ENCODE measurements at places on chromosomes 7 and 10.

DNA sequence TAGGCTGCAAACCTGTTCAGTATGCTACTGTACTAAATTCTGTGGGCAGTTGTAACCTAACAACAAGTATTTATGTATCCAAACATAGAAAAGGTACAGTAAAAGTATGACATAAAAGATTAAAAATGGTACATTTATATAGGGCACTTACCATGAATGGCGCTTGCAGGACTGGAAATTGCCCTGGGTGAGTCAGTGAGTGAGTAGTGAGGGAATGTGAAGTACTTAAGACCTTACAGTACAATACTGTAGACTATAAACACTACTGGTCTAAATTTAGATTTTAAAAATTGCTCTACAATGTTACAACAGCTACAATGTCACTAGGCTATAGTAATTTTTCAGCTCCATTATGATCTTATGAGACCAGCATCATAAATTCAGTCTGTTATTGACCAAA lies 146.0 kb upstream of the GNAI1 start:
- peak; percentile 89 for DNase-seq

- no peak for DNase-seq
Observed at GRCh38 chr10:94150541-94151184, 156.9 kb downstream of the PLCE1 start.

GRCh38 chr10:46235705-46236545 lies 50.9 kb upstream of the ANTXRL start:
- DNase-seq = no peak

DNA sequence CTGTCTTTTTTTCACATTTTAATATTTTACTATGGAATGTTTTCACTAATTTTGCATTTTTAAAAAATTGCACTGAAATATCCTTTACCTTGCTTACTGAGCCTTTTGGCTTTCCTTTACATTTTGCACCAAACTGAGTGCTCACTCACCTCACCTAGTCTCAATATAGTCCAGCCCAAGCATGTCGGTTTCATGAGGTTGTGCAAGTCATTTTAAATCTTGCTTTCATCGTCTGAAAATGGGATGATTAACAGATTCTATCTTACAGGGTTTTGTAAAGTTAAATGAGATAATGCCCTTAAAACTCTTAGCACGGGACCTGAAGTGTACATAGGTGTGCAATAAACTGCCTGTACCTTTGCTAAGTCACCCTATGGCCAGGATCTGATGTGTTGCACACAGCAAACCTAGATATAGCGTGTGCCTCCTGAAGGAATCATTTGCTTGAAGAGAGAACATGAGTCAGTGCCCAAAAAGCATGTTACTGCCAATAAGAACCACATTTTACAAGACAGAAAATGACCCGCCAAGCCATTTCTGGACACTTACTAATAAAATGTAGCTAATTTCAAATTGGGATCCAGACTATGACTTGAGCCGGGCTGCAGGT lies 199.8 kb downstream of the JCAD start:
- no peak for DNase-seq

DNA sequence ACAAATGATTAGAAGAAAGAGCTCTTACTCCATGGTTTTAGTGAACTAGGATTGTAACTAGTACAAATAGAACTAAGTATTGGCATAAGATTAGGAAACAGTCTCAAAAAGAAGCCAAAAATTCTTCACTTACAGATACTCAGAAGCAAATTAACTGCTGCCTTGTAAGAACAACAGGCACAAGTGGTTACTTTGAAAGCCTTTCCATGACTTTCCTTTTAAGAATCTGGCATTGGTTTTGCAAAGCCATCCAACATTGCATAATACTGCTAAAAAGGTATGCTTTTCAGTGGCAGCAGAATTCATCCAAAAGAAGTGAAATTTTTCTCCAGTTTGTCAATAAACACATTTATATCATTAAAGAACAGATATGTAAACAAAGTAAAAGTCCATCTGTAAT lies 126.8 kb upstream of the ODAD2 start:
- peak; percentile 41 for DNase-seq

- peak; percentile 95 for DNase-seq
Observed at GRCh38 chr10:98349508-98349922, 65.5 kb downstream of the PYROXD2 start.

- no peak for DNase-seq
Observed at GRCh38 chr10:132131581-132132420, 54.9 kb upstream of the DPYSL4 start.

DNA sequence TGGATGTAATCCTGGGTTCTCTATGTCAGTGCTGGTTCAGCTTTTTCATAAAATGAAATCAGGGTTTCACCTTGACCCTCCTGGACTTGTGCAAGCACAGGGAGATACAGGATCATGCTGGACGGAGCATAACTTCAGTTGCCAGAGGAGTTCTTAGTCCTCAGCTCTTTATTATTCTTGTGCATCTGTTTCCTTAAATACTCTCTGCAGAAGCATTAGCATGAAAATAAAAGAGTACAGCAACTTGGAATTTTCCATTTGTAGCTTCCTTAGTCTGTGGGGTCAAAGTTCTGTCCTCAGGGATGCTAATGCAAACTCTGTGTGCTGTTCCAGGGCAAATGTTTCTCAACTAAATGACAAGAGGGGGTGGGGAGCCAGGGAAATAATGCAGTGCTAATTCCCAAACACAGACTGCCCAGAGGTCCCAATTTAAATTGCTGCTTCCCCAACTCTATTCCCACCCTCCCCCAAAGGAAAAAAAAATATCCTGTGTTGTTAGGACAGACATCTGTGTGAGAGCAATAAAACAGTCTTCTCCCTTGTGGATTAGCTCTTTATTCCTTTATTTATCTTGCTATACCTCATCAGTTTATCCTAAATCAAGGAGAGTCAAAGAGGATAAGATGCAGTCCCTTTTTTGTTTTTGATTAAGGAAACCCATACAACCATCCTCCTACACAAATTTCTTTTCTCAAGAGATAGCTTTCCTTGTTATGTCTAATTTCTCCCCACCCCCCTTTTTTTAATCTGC lies 905.0 kb downstream of the LRMDA start:
- DNase-seq = peak; percentile 87

DNA sequence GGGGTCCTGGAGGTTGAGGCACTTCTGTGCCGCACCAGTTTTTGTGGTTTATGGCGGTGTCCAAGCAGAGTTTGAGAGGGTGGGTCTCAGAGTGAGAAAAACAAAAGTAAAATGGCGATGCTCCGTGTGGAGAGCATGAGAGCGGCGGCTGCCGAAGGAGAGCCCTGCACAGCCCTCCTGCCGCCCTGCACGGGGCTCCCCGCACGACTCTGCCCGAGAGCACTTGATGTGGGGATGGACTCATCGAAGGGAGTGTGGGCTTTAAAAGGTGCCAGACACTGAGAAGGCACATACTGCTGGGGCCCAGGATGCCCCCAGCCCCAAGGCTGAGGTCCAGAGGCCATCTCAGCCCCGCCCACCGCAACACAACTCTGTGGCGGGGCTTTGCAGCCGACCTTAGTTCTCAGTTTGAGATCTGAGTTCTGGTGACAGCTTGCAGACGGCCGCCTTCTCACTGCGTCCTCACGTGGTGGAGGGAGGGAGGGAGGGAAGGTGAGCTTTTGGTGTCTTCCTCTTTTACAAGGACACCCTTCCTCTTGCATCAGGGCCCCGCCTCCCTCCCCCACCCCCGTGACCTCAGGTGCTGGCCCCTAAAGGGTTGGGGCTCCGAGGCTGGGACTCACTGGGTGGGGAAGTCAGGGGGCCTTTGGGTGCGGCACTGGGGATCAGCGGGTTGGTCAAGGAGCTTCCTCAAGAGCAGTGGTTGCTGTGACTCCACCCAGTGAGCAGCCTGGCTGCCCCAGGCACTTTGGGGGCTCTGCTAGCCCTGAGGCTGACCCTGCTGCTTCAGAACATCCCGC lies 69.1 kb downstream of the NKX6-2 start:
- DNase-seq = no peak

DNA sequence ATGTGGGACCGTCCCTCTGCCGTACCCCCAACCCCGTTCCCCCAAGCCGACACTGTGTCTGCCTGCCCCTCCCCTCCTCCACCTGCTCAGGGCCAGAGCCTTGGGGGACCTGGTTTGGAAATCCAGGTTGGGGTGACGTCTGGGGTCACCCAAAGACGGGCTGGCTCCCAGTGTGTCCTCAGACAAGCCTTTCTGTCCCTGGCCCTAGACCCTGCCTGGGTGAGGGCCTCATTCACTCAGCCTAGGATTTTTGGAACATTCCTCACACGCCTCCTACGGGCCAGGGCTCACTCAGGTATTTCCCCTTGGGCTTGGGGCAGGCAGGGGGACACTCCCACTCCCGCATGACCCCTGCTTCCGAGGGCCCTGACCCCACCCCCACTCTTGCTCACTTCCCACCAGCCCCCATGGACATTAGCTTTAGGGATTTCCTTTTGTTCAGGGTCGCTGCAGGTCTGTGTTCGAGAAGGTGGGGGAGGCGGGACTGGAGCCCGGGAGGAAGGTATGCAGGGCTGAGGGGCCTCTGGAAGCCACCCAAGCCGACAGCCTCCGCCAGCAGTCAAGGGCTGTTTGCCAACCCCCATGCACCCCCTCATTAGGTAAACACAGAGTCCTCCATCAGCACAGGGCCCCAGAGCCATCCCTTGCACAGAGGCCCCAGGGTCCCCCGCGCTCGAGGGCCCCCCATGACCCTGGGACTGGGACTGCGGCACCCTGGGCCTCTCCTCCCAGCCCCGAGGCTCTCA lies 35.1 kb downstream of the PDGFA start:
- no peak for DNase-seq

DNA sequence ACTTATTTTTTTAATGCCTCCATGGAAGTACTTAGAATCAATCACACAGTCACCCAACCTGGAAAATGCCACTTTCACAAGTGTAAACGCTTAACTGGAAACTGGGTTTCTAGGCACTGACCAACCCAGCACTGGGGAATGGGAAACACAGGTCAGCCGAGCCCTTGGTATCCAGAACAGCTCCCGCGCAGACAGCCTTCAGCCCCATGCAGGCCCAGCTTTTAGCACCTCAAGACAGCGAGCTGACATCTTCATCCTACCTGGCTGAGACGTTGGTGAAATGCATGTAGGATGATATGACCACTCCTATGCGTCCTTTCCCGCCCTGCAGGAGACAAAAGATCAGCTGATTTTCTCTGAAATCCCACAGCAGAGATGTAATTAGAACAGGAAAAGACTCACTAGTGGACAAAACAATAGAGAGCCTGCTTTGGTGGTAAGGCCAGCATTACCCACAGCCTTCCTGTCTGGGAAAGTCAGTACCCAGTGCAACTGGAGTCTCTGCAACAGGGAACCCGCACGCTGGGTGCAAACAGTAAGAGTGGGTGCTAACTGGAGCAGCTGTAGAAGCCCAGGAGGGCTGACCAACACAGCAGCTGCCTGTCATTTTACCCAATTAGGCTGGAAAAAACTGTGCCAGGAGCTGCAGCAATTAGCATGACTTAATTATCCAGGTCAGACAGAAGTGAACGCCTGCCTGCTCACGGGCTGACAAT lies 153.7 kb downstream of the TNS3 start:
- no peak for DNase-seq

DNA sequence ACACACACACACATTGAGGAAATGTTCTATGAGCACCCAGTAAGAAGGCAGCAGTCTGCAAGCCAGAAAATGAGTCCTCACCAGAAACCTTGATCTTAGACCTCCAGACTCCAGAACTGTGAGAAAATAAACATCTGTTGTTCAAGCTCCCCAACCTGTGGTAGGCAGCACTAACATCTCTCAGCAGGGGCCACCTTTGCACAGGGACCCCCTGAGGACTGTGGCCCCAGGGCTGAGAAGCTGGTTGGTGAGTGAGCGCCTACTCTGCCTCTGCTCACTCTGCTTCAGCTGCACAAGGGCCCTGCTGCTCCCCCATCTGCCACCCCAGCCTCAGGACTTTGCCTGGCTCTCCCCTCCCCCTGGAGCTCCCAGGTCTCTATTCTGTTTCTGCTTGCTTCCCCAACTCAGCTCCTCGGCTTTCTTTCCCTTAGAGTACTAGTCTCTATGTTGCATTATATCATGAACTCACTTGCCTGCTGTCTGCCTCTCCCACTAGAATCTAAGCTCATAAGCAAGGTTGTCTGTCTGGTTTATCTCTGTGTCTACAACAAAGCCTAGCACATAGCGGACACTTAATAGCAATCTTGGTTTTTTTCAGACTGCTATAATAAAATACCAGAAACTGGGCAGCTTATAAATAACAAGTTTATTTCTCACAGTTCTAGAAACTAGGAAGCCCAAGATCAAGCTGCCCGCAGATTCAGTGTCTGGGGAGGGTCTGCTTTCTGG lies 40.4 kb upstream of the PRLHR start:
- DNase-seq = no peak

DNA sequence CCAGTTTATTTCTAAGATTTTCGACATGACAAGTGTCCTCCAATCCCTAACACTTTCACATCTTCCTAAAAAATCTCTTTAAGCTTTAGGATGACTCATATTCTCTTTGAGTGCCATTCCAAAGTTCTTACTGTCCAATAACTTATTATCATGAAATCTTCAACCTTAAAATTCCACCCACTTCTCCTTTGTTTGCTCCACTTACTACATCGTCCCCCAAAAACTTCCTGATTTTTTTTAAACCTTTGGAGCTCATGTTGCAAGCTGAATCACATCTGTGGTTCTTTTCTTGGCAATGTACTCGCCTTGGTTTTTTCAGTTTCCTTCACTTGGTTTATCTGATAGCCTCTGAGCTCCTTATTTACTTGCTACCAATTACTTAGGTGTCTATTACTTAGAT lies 39.2 kb upstream of the JCAD start:
- DNase-seq = peak; percentile 24

DNA sequence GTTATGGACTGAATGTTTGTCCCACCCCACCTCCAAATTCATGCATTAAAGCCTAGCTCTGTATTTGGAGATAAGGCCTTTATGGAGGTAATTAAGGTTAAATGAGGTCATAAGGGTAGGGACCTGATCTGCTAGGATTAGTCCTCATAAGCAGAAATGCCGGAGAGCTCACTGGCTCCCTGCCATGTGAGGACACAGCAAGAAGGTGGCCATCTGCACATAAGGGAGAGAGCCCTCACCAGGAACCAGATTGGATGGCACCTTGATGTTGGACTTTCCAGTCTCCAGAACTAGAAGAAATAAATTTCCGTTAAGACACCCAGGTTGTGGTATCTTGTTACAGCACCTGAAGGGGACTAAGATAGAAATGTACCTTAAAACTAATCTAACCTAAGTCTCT lies 816.1 kb upstream of the C7orf33 start:
- no peak for DNase-seq

- no peak for DNase-seq
Observed at GRCh38 chr7:108815815-108816214, 246.1 kb downstream of the DNAJB9 start.

- peak; percentile 73 for DNase-seq
Observed at GRCh38 chr7:115097175-115097671, 175.3 kb downstream of the MDFIC start.
